ENCODE measurements at places on chromosomes 7 and 10. TPM values are rescaled to one million over a fixed set of nuclear protein-coding genes. Genes with fewer than 3 reads are reported as not detected.

The CTNNA3 gene
- total RNA-seq, result 1.5 TPM

The SPDYE1 gene
- not detected for total RNA-seq

The INA gene
- 4.4 TPM for total RNA-seq

The PDE1C gene
- total RNA-seq, result 5.9 TPM

The WNT8B gene
- not detected for total RNA-seq

The UCN3 gene
- total RNA-seq, result not detected

The DPP6 gene
- 37.4 TPM for total RNA-seq

The NAT16 gene
- total RNA-seq, result not detected

The HOXA13 gene
- total RNA-seq, result 35.3 TPM

The AGMO gene
- total RNA-seq, result not detected

The CYP3A7 gene
- total RNA-seq, result 0.33 TPM

The EPDR1 gene
- 9.2 TPM for total RNA-seq

The CYP3A5 gene
- total RNA-seq, result 7.5 TPM

The C10orf62 gene
- not detected for total RNA-seq

The SPACDR gene
- total RNA-seq, result not detected

The DNAH11 gene
- under 0.01 TPM for total RNA-seq

The POLR2J2 gene
- total RNA-seq, result 6.2 TPM

The TMED4 gene
- 135 TPM for total RNA-seq

The LGI1 gene
- total RNA-seq, result 3.2 TPM

The LRRC18 gene
- not detected for total RNA-seq

The MCM10 gene
- 0.14 TPM for total RNA-seq

The WEE2 gene
- total RNA-seq, result not detected

The STAMBPL1 gene
- 11.4 TPM for total RNA-seq
